ENCODE measurements at places on chromosomes 3 and 15. TPM values are rescaled to one million over a fixed set of nuclear protein-coding genes. Genes with fewer than 3 reads are reported as not detected.

The C3orf62 gene
- total RNA-seq = 0.72 TPM

GRCh38 chr15:51888593-51889195 lies 59.2 kb downstream of the TMOD3 start:
- peak; percentile 18 for DNase-seq

DNA sequence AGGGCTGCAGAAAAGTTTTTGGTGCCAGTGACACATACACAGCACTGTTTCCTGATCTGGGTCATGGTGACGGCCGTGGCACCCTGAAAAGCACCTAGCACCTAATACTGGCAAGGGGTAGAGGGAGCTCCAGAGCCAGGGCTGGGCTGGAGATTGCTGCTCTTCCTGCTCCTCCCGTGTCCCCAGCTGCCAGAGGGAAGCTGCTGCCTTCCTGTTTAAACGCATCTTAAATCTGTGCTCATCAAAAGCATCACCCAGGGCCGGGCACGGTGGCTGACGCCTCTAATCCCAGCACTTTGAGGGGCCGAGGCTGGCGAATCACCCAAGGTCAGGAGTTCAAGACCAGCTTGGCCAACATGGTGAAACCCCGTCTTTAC lies 156.7 kb upstream of the MEF2A start:
- peak; percentile 66 for DNase-seq

- DNase-seq = no peak
These were observed 494.5 kb downstream of the RBMS3 start for GRCh38 chr3:29775340-29775739.

The PLA2G4E gene
- 0.72 TPM for total RNA-seq

- DNase-seq = peak; percentile 49
These were observed 119.1 kb upstream of the ADAMTS9 start for GRCh38 chr3:64806668-64807605.

GRCh38 chr15:47598996-47599395 lies 118.3 kb upstream of the SEMA6D start:
- DNase-seq = no peak

The SKOR1 gene
- total RNA-seq = 0.96 TPM

The GRAMD2A gene
- total RNA-seq = 1.9 TPM

DNA sequence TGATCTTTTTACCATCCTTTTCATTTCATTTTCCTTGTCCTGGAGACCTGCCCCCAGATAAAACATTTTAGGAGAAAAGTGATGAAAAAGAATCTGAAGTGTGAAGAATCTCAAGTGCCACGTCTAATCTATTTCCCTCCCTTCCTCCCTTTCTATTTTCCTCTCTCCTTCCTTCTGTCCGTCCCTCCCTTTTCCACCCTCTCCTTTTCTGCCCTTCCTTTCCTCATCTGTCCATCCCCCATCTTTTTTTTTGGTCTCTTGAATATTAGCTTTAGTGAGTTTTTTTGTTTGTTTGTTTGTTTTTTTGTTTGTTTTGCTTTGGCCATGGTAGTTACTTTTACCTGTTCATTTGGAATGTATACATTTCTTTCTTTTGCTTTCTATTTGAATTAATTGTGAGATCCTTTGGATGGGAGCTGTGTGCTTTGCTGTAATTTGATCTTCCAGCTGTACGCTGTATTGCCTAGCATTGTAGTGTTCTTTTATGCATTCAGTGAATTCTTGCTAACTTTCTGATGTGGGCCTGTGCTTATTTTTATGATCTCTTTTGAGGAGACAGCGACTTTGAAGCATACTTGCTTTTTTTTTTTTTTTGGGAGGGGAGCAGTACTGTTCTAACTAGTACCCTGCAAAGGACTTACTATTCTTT lies 19.2 kb downstream of the CDIN1 start:
- peak; percentile 70 for DNase-seq

GRCh38 chr15:70401709-70402108 lies 304.0 kb upstream of the TLE3 start:
- DNase-seq = no peak

- no peak for DNase-seq
These were observed 417.6 kb upstream of the RGMA start for GRCh38 chr15:93506646-93507045.

DNA sequence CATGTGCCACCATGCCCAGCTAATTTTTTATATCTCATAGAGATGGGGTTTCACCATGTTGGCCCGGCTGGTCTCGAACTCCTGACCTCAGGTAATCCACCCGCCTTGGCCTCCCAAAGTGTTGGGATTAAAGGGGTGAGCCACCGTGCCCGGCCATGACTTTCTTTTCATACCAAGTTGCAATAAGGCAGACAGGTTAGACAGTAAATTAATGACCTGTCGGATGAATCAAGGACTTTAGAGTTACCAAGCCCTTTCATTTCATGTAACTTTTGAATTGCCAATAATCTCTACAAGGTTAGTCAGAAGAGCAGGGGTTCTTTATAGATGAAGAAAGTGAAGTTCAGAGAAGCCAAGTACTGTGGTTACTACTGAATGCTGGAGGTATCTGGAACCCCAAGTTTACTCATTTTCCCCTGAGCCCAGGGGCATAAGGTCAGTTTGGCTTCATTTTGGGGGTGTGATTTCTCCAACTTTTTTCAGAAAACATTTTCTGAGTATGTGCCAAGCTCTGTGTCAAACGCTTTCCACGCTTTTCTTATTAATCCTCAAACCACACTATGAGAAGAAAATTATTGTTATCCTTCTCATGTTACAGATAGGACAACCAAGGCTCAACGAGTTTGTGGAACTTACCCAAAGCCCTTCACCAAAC lies 11.9 kb downstream of the PRICKLE2 start:
- DNase-seq = no peak

DNA sequence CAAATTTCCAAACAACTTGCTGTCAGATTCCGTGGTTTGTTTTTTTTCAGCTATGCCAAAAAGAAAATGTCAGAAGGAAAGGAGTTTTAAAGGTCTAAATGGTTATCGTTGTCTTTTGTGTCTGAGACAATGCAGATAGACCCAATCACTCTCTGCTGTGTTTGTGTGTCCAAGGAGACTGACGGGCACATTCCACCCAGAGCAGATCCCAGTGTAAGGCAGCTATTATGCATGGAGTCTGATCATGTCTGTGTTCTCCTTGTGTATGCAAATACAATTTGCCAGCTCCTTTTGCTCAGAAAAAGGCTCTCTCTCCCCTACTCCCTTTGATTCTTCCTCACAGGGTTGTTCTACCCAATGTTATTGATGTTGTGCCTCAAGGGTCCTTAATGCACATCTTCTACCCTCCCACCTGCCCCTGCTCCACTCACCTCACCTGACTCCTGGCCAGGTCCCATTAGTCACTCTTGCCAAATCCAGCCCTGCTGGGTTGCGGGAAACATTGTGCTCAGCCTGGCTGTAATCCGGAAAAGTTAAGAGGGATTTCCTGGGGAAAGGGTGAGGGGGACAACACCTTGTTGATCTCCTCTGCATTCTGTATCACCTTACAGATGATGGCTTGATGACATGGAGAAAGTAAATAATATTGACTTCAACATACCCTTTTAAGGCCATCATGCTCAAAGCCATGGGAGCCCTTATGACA lies 61.0 kb downstream of the OTOL1 start:
- DNase-seq = no peak

- no peak for DNase-seq
These were observed 4.2 kb downstream of the MOBP start for GRCh38 chr3:39471652-39472051.

DNA sequence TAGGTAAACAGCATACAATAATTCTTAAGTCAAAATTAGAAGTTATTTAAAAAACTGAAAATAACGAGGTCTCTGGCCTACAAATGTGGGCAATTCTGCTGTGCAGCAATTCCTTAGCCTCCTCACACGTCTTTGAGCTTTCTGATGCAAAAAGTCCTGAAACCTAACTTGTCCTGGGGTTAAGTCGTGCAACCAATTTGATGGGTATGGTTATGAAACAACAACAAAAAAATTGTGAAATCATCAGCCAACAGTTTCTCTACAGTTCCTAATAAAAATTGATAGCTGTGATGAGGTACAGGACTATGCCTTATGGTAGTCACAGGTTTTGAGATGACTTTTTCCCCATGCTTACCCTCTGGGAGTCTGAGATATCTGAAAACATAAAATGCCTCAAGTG lies 6.5 kb upstream of the GLB1 start:
- no peak for DNase-seq

- peak; percentile 59 for DNase-seq
These were observed 456.3 kb upstream of the ARRDC4 start for GRCh38 chr15:97504031-97504792.

DNA sequence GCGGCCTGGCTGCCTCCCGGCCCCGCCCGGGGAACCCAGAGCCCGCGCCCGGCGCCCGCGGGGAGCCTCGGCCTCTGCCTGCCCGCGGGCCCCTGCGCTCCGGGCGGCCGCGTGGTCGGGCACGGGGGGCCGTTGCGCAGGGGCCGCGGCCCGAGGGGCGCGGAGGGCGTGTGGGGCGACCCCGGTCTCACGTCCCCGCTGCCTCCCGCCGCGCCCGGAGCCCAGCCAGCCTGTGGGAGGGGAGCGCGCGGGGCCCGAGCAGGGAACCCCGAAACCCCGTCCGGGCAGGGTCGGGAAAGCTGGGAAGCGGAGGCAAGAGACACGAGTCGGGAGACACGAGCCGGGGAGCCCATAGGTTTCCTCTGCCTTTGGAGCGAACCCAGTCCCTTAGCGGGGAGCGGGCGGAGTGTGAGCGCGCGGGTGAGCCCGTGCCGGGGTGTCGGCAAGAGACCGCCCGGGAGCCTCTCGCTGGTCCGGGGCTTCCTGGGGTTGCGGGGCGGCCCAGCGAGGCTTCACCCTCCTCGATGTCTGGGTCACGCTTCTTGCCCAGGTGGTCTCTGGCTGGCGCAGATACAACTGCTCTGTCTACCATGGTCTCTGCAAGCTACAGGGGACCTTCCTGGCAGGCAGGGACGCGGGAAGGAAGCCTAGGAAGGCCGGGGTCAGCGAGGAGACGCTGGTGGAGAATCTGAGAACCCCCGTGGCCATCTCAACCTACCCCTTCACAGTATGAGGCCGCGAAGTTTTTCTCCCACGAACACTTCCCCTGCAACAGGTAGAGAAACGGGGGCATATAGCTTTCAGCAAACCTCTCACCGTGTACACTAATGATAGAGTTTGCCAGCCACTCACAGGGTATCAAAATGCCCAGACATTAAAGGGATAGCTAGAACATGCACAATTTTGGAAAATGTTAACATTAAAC lies 586 bp downstream of the LRRK1 start:
- DNase-seq = no peak

DNA sequence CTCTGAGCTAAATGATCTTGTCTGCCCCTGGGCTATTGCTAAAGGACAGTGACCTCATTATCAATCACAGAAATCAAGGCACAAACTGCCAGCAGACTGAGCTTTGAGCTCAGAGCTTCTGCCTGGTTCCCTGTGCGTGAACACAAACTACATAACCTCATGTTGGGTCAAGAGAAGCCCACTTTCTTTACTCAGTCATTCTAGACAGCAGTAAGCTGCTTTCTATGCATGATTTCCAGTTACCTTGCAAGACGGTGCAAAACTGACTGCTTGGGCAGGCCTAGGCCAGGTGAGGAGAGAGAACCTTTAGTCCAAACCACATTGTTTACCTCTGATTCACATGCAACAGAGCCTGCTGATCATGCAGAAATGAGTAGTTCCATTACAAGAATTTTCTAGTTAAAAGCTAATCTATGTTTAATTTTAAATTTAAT lies 75.1 kb downstream of the ARRDC4 start:
- DNase-seq = no peak

GRCh38 chr3:43638594-43639447 lies 17.0 kb upstream of the ANO10 start:
- no peak for DNase-seq

Measured in umbilical cord (tissue), 2 donors.